ENCODE measurements at places on chromosomes 11 and 22.

GRCh38 chr11:60594998-60595642, 79.9 kb downstream of the MS4A13 start:
- no peak for DNase-seq

DNA sequence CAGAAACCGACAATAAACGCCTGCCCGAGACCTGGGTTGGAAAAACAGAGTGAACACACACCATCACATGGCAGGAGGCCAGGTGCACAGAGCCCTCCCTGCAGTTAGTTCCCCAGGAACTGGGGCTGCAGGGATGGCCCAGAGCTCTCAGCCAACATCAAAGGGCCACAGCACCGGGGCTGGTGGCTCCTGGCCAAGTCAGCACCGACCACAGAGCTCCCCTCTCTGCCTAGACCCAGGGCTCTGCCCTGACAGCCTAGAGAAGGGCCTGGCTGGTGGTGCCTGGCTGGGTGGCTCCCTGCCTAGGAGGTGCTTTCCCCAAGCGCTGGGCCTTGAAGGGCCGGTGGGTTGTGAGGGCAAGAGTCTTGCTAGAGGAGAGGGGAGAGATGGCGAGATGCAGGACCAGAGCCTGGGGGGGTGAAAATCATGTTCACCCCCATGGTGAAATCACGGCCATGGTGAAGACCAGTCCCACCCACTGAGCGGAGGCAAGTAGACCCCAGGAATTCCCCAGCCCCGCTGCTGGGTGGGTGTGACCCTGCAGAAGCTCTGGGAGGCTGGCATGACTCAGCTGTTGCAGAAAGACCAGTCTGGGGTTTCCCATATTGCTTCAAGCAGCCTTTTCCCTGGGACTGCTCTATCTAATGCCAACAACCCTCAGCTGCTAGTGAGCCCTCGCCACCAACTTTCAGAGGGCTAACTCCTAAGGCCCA, 7.2 kb upstream of the BID start:
- peak; percentile 57 for DNase-seq

GRCh38 chr11:9014826-9015225, 11.0 kb upstream of the NRIP3 start:
- DNase-seq, result no peak

DNA sequence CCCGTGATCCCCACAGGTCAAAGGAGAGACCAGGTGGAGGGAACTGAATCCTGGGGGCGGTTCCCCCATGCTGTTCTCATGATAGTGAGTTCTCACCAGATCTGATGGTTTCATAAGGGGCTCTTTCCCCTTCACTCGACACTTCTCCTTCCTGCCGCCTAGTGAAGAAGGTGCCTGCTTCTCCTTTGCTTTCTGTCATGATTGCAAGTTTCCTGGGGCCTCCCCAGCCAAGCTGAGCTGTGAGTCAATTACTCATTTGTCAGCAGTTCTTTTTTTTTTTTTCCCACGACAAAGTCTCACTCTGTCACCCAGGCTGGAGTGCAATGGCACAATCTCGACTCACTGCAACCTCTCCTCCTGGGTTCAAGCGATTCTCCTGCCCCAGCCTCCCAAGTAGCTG, 1530.4 kb downstream of the BRD1 start:
- DNase-seq, result no peak

- peak; percentile 74 for DNase-seq
Observed at GRCh38 chr11:15865212-15865987, 490.9 kb downstream of the SOX6 start.

DNA sequence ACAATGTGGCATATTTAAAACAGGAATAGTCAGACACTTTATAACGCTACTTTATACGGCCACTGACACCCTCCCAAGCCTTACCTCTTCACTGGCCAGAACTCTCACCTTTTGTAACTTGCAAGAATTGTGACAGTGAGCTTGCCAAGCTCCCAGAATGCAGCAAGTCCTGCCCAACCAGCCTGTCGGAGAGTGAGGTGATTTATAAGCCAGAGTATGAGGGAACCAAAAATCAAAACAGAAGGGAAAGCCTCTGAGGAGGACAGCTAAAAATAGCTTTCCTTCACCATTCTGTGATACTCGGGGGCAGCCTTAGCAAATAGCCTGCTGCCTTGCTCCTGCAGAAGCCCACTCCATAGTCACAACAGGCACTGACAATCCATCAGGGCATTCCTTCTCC, 229.7 kb downstream of the FAM76B start:
- DNase-seq, result no peak

DNA sequence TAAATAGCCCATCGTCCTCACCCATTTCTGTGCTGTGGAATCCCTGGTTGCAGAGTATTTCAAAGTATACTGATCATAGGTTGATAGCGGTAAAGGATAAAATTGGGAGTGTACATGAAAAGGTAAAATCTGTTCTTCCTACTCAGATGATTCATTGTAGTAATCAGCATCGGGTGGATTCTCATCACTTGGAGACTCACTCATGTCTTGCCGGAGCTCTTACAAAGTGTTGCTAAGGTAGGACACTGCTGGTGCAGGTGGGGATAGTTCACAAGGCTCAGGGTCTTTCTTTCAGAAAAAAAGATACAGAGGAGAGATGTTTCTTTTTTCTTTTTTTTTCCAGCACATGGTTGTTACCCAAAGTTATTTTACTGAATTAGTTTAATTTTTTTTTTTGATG, 84.8 kb downstream of the MTNR1B start:
- peak; percentile 12 for DNase-seq

DNA sequence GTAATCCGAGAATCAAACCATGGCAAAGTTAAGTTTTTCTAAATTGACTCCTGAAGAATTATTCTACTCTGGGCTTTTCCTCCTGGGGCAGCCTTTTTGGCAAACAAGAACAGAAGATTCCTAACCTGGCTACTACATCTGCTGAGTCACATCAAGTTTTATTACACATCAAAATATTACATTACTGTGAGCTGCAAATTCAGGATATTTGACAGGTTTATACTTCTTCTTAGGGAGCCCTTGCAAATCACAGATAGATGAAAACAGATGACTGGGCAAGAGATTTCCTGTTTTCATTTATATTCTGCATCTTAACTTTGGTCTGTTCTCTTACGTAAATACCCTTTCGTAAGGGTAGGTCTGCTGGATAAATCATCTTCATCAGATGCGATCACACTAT, 23.6 kb downstream of the XRRA1 start:
- no peak for DNase-seq

- no peak for DNase-seq
Observed at GRCh38 chr11:87440076-87440770, 402.5 kb downstream of the TMEM135 start.

- no peak for DNase-seq
Observed at GRCh38 chr22:45631140-45631840, 40.3 kb upstream of the ATXN10 start.

- DNase-seq, result no peak
Observed at GRCh38 chr11:38510041-38510440, 1912.0 kb upstream of the RAG2 start.

DNA sequence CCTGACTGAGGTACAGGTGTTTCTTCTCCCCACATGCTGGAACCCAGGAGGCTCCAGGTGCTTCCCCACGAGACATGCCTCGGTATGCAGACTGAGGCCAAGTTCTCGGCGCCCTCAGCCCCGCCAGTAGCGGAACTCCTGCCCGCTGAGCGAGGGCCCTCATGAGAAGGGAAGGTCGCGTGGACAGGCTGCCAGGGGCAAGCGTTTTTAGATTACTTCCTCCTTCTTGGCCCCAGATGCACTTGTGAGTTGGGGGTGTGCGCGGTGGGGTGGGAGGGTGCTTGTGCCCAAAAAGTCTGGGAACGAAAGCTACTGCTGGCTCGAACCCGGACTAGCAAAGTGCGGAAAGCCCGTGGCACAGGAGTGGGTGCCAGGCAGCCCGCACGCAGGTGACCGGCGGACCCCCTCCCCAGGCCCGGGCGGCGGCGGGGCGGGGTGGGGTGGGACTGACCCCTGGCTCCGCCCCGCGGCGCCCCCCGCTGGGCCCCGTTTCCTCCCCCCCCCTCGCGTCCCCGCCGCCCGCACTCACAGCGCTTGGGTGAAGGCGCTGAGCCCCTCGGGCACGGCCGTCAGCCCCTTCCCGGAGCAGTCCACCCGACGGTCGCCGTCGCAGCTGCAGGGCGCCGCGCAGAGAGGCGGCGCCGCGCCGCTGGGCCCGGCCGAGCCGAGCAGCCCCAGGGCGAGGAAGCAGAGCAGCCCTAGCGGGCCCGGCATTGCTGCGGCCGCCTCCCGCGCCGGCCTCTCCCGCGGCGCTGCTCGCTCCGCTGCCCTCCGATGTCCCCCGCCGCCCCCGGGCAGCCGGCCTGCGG, 797 bp downstream of the LGR4 start:
- DNase-seq, result no peak

DNA sequence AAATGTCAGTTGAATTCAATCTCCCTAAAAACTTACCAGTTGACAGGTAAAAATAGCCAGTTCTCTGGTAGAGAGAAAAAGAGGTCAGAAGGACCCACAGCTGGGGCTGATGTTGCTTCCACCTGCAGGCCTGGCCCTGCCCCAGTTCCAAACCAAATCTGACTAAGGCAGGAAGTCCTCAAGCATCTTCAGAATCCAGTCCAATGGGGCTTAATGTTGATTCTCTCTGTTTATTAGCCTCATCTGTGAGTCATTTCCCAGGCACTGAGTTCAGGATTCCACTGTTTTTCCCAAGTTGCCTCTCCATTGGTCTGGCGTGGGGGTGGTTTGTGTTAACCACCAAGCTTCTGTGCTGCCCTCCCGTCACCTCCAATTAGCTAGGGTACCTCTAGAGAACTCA, 601.8 kb downstream of the INSC start:
- DNase-seq, result peak; percentile 13

- DNase-seq, result no peak
Observed at GRCh38 chr11:65334696-65335295, 1.1 kb downstream of the DPF2 start.

- DNase-seq, result peak; percentile 67
Observed at GRCh38 chr11:113373306-113373705, 14.3 kb upstream of the ANKK1 start.

- no peak for DNase-seq
Observed at GRCh38 chr11:69839516-69839915, 20.3 kb upstream of the FGF3 start.

DNA sequence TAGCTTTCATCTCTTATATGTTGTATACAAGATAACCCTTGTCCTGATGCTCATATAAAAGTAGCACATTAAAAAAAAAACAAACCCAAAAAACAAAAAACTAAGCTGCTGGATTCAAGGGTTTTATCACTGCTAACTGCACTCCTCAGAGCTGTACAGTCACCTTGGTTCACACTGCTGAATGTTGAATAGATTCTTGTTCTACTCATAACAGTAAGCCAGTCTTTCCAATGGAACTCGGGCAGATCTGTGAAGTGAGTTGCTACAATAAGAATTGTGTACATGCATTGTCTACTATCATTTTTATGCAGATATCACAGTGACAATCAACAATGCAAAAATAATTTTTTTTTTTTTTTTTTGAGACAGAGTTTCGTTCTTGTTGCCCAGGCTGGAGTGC, 4.7 kb downstream of the HARBI1 start:
- no peak for DNase-seq

- DNase-seq, result no peak
Observed at GRCh38 chr11:2498750-2499149, 53.9 kb downstream of the KCNQ1 start.

GRCh38 chr11:113435190-113435968, 39.8 kb downstream of the DRD2 start:
- DNase-seq, result no peak

DNA sequence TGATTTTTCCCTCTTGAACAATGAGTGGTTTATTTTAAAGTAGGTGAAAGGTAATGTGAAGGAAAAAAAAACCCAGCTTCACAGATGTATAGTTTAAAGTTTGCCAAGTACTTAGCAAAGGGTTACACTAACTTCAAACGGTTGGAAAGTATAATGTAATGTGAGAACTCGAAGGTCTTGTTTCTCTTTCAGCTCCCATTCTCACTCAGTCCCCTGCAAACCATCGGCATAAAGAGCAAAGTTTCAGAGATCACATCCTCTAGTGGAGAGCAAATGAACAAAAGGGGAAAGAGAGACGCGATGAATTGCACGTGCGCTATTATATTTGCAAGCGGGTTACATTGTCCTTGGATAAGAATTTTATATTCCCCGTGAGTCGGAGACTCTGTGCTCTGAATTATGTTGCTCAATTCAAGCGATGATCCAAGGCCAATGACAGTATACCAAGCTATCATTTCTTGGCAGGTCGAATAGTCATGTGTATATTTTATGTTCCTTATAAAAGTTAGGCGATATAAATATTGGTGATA, 37.6 kb upstream of the BIRC3 start:
- no peak for DNase-seq

GRCh38 chr11:48073031-48073861, 92.9 kb downstream of the PTPRJ start:
- DNase-seq, result no peak

DNA sequence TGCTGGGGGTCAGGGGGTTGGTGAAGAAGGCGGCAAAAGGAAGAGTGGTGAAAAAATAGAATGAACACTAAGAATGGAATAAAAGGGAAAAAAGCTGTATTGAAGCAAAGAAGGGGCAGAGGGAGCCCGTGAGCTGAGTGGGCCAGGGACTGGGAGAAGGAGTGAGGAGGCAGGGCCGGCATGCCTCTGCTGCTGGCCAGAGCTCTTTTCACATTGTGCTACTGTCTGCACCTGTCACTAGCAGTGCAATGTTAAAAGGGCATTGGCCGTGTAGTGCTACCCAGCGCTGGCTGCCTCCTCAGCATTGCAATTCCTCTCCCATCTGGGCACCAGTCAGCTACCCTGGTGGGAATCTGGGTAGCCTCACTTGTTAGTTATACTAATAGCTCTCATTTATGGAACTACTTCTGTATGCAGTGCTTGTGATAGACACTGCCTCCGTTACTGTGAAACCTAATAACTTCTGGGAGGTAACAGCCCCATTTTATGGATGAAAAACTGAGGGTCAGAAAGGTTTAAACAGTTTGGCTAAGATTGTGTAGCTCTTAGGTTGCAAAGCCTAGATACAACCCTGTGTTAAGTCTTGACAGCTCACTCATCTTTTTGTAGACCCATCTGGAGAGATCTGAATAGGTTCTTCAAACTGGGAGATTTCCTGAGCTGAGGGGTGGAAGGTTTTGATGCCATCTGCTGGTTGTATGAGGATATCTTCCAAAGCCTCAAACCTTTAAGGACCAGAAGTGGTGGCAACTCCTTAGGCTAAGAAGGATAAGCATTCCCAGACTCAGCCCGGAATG, 8.5 kb downstream of the YPEL4 start:
- DNase-seq, result peak; percentile 61

GRCh38 chr22:39312410-39312809, 7.0 kb downstream of the RPL3 start:
- DNase-seq, result no peak

Measured in RWPE1 (cell line).